ENCODE measurements at places on chromosomes 2 and 18.

DNA sequence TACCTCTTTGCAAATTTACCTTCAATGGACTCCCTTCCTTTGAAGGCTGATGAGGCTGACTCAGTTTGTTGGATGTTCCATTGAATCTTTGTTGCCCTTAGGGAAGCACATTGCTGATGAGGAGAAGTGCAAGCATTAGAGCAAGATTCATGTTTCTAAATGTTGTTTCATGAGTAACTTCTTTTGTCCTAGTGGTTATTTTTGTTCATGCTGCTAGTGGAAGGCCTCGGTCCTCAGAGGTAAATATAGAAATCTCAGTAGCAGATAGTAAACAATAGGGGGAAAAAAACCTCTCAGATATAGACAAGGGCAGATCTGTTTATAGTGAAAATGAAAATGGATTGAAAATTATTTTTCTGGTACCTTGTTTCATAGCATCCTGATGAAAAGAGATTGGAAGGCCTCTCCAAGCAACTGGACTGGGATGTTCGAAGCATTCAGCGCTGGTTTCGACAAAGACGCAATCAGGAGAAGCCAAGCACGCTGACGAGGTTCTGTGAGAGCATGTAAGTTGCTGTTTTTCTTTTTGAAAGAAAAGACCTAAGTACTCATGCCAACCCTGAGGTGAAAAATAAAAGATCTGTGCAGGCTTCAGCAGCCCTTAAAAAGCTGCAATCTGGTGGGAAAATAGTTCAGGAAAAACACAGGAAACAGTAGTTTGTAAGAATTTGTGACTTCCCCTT, 104.9 kb downstream of the CERS6 start:
- no peak for DNase-seq

DNA sequence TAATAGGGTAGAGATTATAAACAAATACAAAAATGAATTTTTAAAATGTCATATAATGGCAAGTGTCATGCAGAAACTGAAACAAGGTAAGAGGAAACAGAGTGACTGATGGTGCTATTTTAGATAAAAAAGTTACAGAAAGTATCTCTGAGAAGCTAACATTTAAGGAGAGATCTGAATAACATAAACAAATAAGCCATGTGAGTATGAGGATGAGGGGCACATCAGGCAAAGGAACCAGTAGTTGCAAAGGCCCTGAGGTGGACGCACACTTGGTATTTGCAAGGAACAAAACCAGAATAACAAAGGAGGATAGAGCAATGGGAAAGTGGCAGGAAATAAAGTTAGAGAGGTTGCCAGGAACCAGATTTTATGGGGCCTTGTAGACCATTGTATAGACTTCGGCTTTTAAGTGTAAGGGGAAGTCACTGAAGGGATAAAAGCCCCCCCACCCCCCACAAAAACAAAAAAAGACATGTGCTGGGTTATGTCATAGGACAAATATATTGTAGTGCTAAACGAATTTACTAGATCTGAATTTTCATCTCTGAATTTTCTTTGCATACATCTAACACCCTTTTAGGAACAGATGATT, 159.2 kb downstream of the DTNB start:
- DNase-seq = no peak

DNA sequence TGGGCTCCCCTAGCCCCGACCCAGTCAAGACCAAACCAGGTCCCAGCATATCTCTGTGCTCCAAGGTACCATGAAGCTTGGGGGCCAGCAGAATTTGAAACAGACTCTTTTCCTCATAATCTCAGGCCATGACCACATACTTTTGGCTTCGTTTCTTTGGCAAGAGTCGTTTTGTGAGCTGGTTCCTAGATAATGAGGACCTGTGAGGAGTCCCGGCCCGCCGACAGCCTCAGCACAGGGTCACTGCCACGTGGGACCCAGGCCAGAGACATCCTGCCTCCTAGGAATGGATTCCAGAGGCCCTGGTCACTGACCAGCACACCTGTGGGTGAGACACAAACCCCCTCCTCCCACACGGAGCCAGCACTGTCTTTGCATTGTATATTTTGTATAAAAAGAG, 73.5 kb downstream of the VAPA start:
- DNase-seq = no peak

- DNase-seq = no peak
Observed at GRCh38 chr2:223536546-223536945, 65.6 kb downstream of the SCG2 start.

- DNase-seq = no peak
Observed at GRCh38 chr18:33583901-33584300, 5.9 kb downstream of the ASXL3 start.

GRCh38 chr2:107804608-107805498, 21.8 kb upstream of the RGPD4 start:
- no peak for DNase-seq

DNA sequence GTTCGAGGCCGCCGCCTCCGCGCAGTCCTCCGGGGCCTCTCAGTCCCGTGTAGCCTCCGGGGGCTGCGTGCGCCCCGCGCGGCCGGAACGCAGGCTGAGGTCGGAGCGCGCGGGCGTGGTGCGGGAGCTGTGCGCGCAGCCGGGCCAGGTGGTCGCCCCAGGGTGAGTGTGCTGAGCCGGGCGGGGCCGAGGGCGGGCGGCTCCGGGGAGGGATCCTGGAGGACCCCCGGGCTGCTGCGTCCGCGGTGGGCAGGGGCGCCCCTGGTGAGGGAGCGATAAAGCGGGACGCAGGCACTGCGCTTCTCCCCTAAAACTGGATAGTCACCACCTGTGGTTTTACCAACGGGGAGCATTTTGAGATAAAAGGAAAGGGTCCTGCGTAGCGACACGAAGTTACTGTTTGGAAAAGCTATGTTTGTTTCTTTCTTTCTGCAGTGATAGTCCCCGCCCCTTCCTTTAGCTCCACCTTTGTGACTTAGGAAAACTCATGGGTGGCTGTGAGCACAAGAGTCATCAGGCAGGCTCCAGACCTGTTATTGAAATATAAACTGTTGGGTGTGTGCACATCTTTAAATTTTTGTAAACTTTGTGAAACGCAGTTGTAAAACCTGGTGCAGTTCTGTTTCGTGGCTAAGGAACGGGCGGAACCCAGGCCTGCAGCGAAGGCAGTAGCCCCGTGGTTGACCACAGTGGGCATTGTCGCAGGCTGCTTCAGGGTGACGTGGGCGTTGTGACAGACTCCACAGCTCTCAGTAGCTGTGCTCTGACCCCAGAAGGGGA, 687 bp downstream of the CTDP1 start:
- no peak for DNase-seq

DNA sequence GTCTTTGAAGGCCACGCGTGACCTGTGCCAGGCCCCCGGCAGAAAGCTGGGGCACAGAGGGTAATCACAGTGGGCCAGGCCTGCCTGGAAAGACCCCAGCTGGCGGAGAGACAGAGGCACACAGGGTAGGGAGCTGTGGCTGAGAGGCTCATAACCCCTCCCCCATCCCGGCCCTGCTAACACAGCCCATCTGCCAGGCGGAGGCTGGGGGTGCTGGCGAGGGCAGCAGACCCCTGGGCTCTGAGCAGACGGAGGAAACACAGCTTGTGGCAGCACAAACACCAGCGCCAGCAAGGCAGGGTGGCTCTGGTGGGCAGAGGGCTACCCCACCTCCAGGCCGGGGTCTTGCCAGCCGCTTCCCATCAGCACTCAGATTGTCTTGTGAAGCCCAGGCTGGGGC, 19.0 kb downstream of the HS6ST1 start:
- DNase-seq = no peak

Data from stimulated activated CD8-positive, alpha-beta memory T cell treated with anti-CD3 and anti-CD28 coated beads, Interleukin-15, amount 100 ng/mL, for 24 hours (primary cell).